ENCODE measurements at places on chromosomes 5 and 9.

GRCh38 chr5:133750356-133750755 is 138.0 kb upstream of the FSTL4 start:
- DNase-seq: no peak

DNA sequence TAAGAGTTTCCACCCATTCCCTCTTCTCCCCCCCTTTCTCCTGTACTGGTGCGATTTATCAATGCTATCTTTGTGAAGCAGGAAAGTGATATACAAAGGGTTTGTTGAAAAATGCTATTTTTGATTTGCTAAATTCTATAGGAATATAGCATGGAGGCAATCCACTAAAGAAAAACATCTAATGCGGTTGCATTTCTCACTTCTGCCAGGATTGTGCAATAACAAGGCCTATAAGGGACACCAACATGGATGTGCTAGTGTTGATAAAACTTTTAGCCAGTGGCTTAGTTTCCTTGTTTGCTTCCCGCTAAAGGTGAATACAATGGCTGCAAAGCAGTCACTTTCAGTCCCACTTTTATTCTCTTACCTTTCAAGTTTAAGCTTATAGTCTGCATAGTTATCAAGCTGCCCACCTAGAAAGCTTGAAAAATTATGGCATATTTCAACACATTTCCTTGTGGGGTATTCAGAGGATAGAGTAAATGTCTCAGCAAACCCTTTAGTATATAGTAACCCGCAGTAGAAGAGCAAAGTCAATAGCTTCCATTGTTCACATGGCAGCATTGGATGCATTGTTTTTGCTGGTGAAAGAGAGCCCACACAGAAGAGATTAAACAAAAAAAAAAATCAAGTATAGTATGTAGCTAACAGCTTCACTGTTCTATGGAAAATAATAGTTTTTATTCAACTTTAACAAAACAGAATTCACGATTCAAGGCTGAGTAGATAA is 674.6 kb upstream of the SEMA6A start:
- DNase-seq: no peak

GRCh38 chr9:13332571-13332970 is 53.1 kb upstream of the MPDZ start:
- DNase-seq: no peak

DNA sequence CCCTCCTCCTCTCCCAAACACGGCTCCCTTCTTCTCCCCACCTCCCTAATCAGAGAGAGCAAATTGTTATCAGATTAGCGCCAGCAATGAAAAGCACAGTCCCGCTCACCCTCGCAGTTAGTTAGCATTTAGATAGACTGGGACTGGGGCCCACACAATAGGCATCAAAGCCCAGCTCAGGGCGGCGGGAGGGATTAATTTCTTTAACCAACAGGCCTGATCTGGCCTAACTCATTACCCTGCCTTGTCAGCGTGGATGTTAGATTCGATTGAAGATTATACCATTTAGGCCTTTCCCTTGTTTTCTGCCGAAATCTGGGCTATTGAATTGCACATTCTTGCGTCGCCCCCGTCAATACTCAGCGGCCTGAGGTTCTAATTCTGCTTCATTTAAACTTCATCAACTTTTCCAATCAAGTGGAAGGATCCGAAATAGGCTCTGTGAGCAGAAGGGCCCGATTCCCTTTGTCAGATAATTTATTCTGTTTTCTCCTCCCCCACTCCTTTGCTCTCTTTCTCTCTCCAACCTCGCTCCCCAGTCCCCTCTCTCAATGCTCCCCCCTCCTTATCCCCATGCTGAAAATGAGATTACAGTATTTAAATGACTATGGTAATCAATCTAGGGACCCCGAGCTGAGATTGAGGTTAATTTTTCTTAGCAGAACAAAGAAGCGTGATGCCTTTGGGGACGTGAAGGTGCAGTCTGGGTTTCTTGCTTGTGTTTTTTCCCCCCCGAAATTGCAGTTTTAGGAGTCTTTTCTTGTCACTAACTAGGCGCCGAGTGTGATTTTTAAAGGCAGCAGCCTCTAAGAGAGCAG is 15.1 kb downstream of the CFAP77 start:
- DNase-seq: no peak

DNA sequence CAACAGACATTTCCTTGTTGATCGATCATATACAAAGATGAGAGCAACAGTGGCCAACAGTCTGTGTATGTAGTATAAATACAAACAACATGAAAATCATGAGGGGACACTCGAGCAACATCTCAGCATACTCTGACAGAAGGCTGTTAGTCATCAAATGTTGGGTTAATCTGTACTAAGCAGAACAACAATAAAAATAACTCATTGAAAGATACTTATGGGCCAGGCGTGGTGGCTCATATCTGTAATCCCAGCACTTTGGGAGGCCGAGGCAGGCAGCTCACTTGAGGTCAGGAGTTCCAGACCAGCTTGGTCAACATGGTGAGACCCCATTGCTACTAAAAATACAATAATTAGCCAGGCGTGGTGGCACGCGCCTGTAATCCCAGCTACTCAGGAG is 67.3 kb downstream of the SCAI start:
- no peak for DNase-seq

DNA sequence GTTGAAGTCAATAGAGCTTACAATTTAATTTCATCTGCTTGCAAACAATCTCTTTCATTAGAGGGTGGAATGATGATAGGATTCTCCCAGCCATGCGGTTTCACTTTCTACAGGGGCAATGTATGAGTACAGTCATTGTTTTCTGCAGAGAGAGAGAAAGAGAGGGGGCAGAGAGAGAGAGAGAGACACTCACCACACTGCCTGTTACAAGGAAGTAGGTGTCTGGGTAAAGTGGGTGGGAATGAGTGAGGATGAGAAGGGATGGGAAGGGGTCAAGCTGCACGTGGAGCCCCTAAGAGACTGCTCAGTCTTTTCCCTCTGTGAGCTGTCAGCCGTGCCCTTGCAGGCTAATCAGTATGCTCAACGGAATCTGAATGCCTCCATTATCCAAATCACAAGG is 454.3 kb downstream of the KDM4C start:
- no peak for DNase-seq

DNA sequence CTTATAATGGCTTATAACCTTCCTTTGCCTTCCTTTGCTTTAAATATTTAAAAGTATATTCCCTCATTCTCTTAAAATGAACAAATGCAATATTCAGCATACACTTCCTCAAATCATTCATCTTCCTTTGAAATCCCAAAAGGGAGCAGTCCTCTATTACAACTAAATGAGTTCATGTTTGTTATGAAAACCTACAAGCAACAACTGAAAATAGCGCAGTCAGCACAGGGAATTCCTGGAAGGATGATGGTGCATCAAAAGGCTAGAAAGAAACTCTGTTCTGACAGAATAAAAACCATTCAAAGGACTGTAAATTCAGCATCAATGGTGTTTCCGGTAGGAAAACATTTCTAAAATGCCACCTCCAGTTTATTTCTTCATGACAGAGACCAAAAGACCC is 3.3 kb downstream of the NR6A1 start:
- no peak for DNase-seq

DNA sequence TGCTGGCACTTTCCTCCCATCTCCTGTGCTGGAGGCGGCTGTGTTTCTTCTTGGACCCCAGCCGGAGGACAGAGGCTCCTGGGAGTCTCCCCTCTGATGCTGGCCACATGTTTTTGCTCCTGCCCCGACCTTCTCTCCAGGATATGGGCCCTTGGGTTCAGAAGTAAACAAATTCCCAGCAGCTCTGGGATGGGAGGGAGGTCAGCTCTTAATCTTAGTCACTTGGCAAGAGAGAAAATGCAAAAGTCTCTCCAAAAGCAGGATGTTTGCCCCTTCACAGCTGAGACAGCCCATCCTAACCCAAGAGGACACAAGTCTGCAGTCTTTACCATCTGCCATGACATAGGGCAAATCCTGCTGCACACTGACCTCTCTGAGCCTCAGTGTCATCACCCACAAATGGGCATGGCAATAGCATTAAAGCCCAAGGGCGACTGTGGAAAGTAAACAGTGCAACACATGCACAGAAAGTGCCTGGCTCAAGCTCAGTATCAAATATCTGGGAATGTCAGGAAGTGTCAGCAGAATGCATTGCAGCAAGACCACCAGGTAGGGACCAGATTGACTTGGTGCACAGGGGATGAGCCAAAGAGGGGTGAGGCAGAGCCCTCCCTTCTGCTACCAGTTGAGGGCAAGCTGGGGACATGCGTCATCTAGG is 117.0 kb upstream of the CXCL14 start:
- DNase-seq: no peak

- no peak for DNase-seq
Measured at GRCh38 chr9:18920141-18921084, 112.6 kb downstream of the SAXO1 start.

GRCh38 chr5:82622205-82622604 is 344.1 kb upstream of the RPS23 start:
- no peak for DNase-seq

DNA sequence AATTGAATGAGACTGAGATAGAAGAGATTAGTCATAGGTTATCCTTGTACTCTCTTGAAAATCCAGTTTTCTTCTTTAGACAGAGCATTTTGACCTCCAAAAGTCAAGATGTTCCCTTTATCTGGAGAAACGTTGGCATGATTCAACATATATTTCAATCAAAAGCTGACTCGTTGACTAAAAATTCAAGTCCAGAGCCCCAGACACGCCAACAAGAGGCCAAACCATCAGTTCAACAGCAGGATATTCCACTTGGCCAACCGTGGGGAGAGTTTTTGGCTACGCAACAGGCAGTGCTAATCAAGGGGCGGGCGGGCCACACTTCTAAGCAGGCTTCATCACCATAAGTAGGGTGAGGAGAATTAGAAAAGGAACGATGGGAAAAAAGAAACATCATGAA is 119.1 kb downstream of the SLIT3 start:
- no peak for DNase-seq

DNA sequence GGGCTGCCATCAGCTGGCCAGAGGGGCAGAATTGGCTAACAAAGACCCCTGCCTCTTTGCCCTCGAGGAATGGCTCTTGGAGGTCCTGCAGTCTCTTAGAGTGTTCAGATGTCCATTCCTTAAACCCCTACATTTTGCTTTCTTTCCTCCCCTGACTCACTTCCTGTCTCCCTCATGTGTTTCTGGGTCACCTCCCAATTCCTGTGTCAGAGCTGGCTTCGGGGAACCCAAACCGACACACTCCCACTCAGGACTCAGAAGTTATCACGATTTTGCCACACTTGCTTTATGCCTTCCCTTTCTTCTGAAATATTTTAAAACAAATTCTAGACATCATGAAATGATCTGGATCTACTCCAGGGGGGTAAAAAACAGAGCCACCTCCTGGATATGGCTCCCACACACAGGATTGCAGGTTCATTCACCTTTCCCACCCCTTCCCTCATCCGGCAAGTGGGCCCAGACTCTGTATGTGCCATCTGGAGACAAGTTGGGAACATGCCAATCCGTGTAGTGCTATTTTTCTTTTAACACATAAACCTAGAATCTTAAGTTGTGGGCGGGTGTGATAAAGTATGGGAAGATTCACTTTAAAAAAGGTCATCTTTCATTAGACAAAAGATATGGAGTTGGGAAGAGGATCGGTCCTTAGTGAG is 145.7 kb downstream of the NXNL2 start:
- no peak for DNase-seq

DNA sequence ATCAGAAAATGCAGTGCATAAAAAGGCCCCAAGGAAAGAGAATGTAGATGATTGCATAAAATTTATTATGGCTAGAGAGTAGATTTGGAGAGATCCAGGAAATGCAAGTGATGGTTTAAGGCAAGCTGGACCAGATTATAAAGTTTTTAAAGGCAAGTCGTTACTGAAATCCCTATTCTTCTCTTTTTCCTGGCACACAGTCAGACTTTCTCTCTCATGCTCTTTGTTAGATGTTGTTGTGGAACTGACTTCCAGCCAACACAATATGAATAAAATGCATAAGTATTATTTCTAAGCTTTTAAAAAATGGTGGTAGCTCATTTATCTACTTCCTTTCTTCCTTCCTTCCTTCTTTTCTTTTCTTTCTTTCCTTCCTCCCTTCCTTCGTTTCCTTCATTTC is 1085.4 kb upstream of the CDH6 start:
- no peak for DNase-seq

GRCh38 chr9:108099854-108100253 is 610.3 kb upstream of the KLF4 start:
- no peak for DNase-seq

GRCh38 chr5:40838086-40838485 is 3.1 kb upstream of the RPL37 start:
- no peak for DNase-seq

- no peak for DNase-seq
Measured at GRCh38 chr5:29240379-29240778, 1953.1 kb upstream of the CDH6 start.

- no peak for DNase-seq
Measured at GRCh38 chr5:115392611-115393010, 96.2 kb upstream of the CCDC112 start.

DNA sequence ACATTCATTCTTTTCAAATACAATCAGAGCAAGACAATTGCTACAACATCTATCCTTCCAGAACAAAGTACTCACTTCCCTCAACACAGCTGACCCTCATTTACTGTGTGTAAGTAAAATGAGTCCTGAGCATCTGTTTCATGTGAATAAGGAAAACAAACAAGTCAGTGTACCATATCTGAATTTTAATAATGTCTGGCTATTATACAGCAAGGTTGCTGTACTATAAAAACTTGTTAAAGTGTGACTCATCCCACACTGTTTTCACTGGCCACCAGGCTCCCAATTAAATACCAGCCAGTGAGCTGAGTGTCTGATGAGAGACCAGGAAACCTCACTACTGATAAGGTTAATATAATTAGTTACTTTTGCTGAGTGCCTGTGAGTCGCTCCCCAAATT is 339.8 kb downstream of the AGTPBP1 start:
- DNase-seq: no peak

DNA sequence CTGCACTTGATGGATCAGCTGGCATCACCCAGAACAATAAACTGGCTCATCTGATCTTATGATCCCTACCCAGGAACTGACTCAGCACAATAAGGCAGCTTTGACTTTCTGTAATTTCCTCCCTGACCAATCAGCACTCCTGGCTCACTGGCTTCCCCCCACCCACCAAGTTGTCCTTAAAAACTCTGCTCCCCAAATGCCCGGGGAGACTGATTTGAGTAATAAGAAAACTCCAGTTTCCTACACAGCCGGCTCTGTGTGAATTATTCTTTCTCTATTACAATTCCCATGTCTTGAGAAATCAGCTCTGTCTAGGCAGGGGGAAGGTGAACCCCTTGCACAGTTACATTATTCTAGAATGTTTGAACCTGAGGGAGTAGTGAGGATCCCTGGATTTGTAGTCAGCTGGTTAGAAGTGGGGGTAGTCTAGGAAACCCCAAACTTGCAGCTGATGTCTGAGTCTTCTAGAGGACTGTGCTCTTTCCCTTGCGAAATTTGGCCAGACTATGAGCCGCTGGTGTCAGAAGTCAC is 111.7 kb upstream of the NEK6 start:
- DNase-seq: no peak

- peak; percentile 44 for DNase-seq
Measured at GRCh38 chr5:71586052-71586940, 844 bp upstream of the MCCC2 start.

- DNase-seq: no peak
Measured at GRCh38 chr5:164256351-164256750, 750.9 kb downstream of the MAT2B start.

Data from ACHN (cell line).